B cell (primary cell): ENCODE measurements at places on chromosomes 4 and X.

DNA sequence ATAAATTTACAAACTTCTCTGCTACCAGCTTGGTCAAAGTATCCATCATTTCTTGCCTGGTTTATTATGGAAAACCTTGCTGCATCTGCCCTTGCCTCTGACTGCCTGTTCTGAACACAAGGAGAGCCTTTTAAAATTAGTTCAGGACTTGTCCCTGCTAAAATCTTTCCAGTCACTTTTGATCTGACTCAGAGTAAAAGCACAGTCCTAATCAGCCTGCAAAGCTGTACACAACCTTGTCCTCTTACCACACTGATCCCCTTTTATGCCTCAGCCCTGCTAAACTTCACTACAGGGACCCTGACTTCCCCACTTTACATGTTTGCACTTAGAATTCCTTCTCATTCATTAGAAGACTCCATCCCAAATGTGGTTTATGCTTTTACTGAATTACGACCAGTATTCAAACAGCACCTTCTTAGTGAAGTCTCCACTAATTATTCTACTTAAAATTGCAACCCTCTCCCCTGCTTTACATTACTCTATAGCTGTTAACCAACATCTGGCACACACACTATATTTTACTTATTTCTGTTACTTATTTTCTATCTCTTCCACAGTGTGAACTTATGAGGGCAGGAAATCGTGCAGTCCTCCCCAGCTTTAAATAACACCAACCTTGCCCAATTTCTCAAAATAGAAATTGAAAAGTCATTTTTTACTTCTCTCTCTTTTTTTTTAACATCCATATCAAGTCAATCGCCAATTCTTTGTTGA, 6.3 kb downstream of the GABRA4 start:
- no peak for DNase-seq

- peak; percentile 61 for DNase-seq
Observed at GRCh38 chr4:153527690-153528089, 61.5 kb downstream of the TMEM131L start.

DNA sequence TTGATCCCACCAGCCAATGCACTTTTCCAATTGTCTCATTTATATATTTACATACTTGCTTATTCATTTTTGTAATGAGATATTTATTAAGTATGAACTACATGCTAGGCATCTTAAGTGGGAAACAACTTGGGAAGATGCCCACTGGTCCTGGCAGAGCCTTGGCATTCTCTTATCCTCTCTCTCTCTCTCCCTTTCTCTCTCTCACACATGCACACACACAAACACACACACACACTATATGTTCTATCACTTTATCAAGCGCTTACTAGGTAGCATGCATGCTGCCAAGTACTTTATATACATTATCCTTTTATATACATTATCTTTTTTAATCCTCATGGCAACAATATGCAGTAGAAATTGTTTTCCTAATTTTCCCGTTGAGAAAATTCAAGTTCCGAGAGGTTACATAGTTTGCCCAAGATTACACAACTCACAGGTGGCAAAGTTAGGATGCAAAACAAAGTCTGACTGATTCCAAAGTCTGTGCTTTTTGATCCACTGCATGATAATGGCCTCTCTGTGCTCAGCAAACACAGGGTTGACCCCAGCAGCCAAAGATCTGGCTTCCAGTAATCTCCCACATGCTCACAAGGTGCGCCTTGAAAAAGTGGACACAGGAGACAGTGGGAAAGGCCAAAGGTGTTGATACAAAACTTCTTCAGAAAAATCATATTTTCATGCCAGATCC, 173.1 kb upstream of the KLF3 start:
- DNase-seq = no peak

GRCh38 chrX:149648932-149649331, 17.3 kb upstream of the TMEM185A start:
- no peak for DNase-seq

- DNase-seq = no peak
Observed at GRCh38 chr4:83356899-83357661, 22.4 kb upstream of the HPSE start.

DNA sequence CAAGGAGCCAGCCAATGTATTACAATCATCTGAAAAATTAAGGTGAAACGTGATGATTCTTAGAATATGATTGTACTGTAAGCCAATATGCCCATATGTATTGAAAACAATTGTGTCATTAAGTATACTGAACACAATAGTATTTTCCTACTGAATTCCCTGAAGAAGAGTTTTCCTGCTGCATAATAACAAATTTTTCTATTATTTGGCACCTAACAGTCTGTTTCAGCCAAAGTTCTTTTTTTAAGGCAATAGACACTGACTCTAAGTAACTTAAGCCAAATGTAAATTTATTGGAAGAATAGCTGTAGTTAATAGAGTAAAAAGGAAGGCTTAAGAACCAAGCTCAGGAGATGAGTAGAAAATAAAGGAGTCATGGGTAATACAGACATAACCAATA, 220.6 kb downstream of the PPP4R3C start:
- DNase-seq = no peak

DNA sequence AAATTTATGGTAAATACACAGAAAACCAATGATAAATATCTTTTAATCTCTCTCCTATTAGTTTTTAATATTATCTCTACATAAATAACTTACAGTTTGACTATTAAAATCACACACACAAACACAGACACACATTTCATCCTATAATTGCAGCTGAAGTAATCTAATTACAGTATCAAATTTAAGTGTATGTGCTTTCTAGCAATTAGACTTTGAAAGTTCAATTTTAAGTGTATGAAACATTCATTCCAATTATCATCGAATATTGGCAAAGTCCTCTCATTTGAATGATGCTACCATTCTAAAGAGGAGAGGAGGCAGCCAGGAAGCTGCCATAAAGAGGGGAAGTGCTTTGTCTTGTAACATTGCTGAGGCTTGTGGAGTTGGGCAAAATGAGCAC, 221.2 kb upstream of the PABPC4L start:
- no peak for DNase-seq

- no peak for DNase-seq
Observed at GRCh38 chr4:48705609-48706008, 74.5 kb downstream of the FRYL start.

DNA sequence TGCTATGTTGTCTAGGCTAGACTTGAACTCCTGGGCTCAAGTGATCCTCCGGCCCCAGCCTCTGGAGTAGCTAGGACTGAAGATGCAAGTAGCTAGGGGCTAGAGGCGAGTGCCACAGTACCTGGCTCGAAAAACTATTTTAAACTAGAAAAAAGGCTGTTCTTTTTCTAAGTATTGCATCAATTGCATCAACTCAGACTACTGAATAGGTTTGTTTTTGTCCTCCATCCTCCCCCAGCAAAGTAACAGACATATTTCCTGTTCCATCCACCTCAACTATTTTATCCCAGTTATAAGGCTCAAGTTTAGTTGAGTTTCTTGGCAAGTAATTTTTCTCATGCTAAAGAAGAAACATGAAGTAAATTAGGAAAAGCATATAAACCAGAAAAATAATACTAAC, 4.1 kb downstream of the SH3RF1 start:
- no peak for DNase-seq

- peak; percentile 29 for DNase-seq
Observed at GRCh38 chr4:176123710-176124407, 58.2 kb downstream of the WDR17 start.

DNA sequence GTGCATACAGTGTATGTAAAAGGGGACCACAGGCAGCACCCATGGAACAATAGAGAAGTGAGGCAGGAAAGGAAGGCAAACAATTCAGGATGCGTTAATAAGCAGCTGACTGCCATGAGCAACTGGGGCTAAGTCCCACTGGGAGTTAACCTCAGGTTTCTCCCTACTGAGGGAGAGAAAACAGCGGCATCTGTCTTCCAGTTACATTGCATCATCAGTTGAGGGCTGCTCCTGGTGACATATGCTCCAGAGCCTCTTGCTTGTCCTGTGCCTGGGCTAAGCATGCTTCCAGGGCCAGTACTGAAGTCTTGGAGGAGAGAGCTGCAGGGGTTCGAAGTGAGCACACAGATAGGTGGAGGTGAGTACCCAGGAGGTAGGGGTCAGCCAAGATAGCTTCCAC, 24.3 kb downstream of the RAI2 start:
- DNase-seq = no peak

GRCh38 chr4:159540501-159540900, 437.6 kb downstream of the RAPGEF2 start:
- DNase-seq = no peak

DNA sequence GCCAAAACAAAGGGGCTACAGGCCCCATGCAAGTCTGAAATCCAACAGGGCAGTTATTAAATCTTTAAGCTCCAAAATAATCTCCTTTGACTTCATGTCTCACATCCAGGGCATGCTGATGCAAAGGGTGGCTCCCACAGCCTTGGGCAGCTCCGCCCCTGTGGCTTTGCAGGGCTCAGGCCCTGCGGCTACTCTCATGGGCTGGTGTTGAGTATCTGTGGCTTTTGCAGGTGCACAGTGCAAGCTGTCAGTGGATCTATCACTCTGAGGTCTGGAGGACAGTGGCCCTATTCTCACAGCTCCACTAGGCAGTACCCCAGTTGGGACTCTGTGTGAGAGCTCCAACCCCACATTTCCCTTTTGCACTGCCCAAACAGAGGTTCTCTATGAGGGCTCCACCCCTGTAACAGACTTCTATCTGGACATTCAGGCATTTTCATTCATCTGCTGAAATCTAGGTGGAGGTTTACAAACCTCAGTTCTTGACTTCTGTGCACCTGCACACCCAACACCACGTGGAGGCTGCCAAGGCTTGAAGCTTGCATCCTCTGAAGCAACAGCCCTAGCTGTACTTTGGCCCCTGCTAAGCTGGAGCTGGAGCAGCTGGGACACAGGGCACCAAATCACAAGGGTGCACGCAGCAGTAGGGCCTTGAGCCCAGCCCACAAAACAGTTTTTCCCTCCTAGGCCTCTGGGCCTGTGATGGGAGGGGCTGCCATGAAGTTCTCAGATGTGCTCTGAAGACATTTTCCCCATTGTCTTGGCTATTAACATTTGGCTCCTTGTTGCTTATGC, 154.8 kb upstream of the PDE5A start:
- DNase-seq = no peak

- DNase-seq = no peak
Observed at GRCh38 chr4:20773144-20773997, 73.1 kb downstream of the PACRGL start.

GRCh38 chrX:129769467-129770154, 10.1 kb upstream of the SASH3 start:
- DNase-seq = peak; percentile 87

- no peak for DNase-seq
Observed at GRCh38 chr4:137536789-137537561, 4.7 kb upstream of the PCDH18 start.

DNA sequence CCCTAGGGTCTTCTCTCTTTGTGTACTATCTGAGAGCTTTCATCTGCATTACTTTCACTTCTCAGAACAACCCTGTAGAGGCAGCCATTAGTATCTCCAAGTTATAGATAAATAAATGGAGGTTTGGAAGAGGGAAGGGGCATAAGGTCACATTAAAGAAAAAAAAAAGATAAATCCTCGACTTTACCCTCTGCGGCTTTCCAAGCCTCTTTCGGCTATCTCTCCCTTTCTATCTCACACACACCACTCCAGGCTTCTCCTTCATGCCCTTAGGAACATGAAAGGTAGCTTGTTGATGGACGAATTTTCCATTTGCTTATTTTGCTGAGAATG, 660 bp upstream of the ARHGEF9 start:
- no peak for DNase-seq

- DNase-seq = no peak
Observed at GRCh38 chrX:73215246-73215645, 595 bp upstream of the NAP1L2 start.

DNA sequence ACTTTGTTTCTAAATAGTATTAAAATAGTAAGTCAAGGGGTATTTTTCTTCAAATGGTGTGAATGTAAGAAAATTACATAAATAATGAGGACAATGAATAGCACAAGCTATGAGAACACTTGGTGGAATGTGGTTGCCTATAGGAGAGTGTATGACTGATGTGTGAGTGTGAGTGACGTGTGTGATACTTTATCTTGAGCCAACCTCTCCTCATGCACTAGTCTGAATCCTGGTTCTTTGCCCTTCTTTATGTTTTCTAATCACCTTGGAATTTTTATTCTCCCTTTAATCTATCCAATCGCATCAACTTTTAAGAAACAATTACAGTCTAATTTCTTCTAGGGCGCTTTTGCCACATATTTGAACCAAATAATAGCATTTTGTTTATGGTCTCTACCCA, 98.2 kb downstream of the YIPF7 start:
- no peak for DNase-seq

DNA sequence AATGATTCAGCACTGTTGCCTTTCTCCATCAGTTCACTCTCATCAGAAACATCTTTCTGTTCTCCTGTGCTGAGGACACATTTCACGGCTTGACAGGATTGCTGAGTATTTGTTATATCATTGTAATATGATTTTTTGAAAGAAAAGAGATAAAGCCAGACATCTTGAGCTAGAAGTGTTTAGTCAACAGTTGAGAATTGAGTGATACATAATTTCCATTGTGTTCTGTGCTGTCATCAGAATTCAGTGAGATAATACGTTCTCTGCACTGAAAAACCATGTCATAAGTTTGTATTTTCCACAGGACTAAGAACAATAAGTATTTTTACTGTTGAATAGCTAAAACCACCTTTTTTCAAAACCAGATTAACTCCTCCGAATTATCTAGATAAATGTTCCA, 50.2 kb upstream of the GPRIN3 start:
- DNase-seq = no peak

GRCh38 chr4:110532901-110533589, 57.1 kb downstream of the ENPEP start:
- no peak for DNase-seq

GRCh38 chr4:7780751-7781348, 158.8 kb downstream of the AFAP1 start:
- DNase-seq = no peak

DNA sequence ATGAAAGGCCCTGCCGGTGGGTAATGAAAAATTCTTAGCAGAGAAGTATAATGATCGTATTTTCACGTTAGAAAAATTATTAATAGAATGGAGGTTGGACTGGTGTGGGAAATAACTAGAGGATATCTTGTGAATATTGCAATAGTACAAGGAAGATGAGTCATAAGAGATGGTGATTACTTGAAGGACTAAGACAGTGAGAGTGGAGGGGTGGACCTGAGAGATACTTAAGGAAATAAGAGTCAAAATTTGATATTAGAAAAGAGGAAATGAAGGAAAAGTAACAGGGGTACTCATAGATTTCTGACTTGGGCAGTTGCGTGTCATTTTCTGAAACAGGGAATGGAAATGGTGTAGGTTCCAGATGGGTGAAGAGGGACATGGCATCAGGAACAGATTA, 1.7 kb upstream of the USP53 start:
- no peak for DNase-seq

GRCh38 chr4:110122201-110122600, 76.2 kb downstream of the ELOVL6 start:
- DNase-seq = no peak

GRCh38 chr4:99504804-99505502, 5.9 kb upstream of the C4orf17 start:
- DNase-seq = no peak

GRCh38 chr4:36392916-36393315, 111.5 kb downstream of the DTHD1 start:
- no peak for DNase-seq

- DNase-seq = no peak
Observed at GRCh38 chr4:6239968-6240367, 29.7 kb upstream of the WFS1 start.

GRCh38 chr4:61740886-61741285, 540.8 kb downstream of the ADGRL3 start:
- DNase-seq = no peak
